ENCODE measurements at places on chromosomes 3 and 15.

DNA sequence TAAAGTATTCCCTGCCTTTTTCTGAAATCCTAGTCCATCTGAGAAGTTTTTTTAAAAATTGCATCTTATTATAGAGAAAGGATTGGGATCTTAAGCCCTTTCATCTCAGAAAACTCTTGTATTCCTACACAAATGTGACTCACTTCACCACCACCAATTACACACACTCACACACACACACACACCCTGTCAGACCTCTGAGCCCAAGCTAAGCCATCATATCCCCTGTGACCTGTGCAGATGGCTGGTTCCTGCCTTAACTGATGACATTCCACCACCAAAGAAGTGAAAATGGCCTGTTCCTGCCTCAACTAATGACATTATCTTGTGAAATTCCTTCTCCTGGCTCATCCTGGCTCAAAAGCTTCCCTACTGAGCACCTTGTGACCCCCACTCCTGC is 1181.9 kb downstream of the ROBO2 start:
- DNase-seq, result no peak

DNA sequence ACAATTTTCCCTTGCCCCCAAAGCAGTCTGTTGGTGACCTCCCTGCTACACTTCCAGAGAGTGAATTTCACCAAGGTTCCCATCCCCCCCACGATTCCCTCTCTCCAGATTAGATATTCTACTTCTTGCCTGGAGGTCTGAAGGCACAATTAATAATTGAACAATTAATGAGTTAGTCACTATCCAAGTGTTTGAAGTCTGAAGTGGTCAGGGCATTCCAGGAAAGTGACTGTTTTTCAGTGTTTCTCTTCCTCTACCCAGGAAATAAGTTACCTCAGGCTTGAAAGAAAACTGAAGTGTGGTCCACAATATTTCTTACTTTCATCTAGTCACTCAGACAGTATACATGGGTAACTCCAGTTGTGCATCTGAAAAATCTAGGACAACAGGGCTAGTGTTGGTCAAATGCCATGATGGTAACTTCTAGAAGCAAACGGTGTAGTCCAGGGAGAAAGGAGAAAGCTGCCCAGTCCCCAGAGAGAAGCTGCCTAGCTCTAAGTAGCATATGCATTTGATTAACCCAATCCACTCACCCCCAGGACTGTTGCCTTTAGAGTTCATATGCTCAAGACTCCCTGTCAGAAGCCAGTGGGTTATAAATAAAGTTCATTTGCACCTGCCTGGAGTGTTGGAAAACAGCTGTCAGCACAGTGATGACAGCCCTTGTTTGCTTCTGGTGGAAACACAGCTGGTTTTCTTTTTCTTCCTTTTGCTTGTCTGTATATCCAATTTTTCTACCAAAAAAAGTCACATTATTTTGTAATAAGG is 2.3 kb upstream of the TM4SF4 start:
- no peak for DNase-seq

- no peak for DNase-seq
Measured at GRCh38 chr3:108227131-108227530, 4.9 kb upstream of the IFT57 start.

GRCh38 chr3:39705351-39705900 is 104.0 kb upstream of the MYRIP start:
- no peak for DNase-seq

DNA sequence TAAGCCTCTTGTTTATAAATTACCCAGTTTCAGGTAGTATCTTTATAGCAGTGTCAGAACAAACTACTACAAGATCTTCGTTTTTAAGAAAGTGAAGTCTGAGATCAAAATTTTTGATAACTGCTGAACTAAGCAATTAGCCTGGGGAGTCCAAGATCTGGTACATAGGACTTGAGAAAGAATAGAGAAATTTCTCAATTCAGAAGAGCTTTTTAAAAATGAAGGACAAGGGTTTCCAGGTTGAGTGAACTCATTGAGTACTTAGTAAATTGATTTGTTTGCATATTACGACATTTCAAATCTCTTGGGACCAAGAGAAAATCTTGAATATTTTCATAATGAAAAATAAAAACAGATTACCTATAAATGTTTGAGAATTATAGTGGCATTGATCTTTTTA is 386.6 kb upstream of the THRB start:
- DNase-seq, result no peak

Data from left cardiac atrium (tissue), 4 donors.